Stimulated activated CD8-positive, alpha-beta memory T cell treated with anti-CD3 and anti-CD28 coated beads, Interleukin-4, amount 100 ng/mL, for 4 hours (primary cell): ENCODE measurements at places on chromosomes 6 and 20.

GRCh38 chr6:106745824-106746582, 116.6 kb downstream of the QRSL1 start:
- no peak for DNase-seq

GRCh38 chr6:96789871-96790270, 47.4 kb downstream of the GPR63 start:
- DNase-seq = no peak

GRCh38 chr6:169725125-169726048, 1.1 kb upstream of the PHF10 start:
- DNase-seq = no peak

GRCh38 chr6:131356161-131356560, 216.9 kb upstream of the ARG1 start:
- DNase-seq = no peak

DNA sequence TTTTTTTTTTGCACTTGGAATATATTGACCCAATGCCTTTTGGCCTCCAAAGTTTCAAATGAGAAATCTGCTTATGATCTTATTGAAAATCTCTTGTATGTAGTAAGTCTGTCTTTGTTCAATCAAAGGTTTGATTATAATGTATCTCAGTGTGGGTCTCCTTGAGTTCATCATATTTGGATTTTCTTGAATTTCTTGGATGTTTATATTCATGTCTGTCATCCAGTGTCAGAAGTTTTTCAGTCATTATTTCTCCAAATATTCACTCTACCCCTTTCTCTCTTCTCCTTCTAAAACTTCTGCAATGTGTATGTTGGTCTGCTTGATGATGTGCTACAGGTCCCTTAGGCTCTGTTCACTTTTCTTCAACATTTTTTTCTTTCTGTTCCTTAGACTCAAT, 95.9 kb upstream of the PTPRK start:
- DNase-seq = no peak

GRCh38 chr6:53014744-53015143, 19.7 kb upstream of the GSTA4 start:
- no peak for DNase-seq

GRCh38 chr6:57068061-57068460, 21.6 kb downstream of the KIAA1586 start:
- DNase-seq = no peak

DNA sequence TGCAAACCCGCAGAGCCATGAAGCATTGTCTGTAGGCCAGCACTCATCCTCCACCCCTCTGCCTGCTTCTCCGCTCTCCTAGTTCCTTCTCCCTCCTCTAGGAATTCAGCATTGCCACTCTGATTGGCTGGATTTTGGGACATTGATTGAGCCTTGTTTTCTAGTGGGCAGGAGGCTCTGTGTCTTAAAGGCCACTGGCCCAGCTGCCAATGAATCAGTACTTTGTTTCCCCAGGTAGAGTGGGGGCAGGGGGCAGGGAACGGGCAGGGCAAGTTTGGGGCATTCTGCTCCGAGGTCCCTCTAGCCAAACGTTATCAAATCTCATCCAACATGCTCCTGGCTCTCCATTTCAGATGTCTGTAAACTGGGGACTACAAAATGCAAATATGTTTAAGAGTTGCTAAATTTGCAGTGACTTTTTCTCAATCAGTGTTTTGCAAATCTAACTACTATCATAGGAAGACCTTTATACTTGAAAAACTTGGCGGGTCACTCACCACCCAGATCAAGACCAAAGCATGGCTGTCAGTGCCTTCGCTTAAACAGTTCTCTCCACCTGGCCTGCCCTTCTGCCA, 10.4 kb upstream of the BPI start:
- no peak for DNase-seq

DNA sequence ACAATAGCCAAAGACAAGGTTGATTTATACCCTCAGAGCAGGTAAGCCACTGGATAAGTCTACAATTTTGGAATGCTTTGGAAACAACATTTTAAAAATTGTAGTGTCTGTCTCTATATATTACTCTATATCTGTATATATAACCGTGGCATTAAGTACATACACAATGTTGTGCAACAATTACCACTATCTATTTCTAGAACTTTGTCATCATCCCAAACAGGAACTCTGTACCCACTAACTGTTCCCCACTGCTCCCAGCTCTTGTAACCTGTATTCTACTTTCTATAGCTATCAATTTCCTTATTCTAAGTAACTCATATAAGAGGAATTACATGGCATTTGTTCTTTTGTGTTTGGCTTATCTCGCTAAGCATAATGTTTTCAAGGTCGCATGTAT, 78.2 kb upstream of the ASCC3 start:
- no peak for DNase-seq

- no peak for DNase-seq
These were observed 19.5 kb upstream of the DEFB113 start for GRCh38 chr6:49988900-49989299.

- no peak for DNase-seq
These were observed 43.5 kb downstream of the GOPC start for GRCh38 chr6:117558818-117559217.

- no peak for DNase-seq
These were observed at the start of gene DEFB112 for GRCh38 chr6:50049829-50050228. Gene DEFB112 (minus strand): TSS chr6:50049929. CDS start chr6:50049869, 60 bp downstream.

- DNase-seq = no peak
These were observed 1295.6 kb upstream of the CITED2 start for GRCh38 chr6:140670021-140670420.

GRCh38 chr6:145309842-145310535, 425.3 kb downstream of the EPM2A start:
- DNase-seq = no peak

DNA sequence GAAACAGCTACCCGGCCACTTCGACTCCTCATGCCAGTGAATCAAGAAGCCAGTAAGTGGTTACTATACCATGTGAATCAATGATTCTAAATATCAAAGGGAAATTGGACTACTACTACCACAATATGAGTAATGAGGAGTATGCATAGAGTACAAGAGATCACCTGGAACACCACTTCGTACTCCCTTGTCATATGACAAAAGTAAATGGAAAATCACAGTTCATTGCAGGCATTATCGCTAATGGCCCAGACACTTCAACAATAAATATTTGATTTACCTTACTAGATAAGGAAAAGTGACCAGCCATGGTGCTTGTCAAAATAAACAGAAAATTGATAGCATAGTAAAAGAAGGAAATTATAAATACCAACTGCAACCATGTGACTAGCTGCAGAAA, 73.1 kb downstream of the BMP5 start:
- DNase-seq = no peak

DNA sequence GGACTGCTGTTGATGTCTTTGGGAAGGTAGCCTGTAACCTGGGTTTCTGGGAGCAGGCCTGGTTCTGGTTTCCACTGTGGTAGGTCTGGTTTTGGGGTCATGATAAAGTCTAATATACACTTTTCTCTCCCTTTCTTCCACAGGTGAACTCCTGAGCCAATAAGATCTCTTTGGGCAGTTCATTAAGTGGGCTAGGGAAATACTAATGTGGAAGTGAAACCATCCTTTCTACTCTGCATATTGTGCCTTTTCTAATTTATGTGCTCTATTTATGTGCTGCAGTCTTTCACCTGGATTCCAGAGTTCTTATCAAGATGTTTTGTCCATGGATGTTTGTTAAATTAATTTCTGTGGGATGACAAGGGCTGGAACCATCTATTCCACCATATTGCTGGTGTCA, 165.7 kb upstream of the PTPRK start:
- no peak for DNase-seq

DNA sequence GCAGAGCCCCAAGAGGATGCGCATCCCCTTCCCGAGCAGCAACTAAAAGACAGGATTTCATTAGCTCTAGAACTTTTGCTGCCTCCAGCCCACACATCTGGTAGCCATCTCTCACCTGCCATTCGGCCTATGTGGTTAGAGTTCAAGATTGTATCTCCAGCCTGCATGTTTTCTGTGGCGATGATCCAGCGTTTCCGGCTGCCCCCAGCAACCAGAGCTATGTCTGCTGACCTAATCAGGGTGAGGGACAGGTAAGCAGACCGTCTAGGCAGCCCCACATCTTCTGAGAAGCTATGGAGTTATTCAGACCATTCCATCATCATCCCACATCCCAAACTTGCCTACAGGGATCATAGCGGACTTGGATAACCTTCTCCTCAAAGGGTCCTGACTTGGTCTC, 2.3 kb upstream of the CUL7 start:
- no peak for DNase-seq

DNA sequence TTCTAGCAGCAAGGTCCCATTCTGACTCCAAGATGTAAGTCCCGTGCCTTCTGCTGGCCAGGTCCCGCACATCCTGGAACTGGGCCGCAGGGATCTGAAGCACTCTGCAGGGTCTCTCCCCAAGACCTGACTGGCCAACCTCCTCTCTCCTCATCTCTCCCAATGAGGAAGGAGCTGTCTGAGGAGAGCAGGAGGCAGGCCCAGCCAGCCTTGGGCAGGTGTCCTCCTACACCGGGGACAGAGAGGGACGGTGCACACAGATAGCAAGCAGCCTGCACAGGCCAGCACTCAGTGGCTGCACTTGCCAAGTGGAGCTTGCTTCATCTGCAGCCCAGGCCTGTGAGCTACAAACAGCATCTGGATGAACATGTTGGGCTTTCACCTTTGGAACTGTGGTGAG, 76.8 kb upstream of the CD93 start:
- DNase-seq = no peak

GRCh38 chr6:170067923-170068360, 222.9 kb downstream of the DLL1 start:
- no peak for DNase-seq

DNA sequence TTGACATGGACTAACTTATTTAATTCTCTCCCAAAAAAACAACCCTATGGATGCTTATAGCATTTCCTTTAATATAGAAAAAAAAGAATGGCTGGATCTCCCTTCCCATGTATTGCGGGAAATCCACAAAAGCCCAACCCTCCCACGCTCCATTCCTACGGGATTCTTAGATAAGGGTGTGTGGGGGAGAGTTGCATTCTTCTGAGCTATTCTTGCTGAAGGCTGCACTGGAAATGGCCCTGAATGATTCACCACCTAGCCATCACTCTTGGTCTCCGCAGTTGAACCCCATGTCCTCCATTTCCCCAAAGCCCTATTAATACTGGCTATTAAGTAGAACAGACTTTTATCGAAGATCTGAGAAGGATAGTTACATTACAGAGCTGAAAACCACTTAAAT, 41.9 kb upstream of the ADGRF5 start:
- DNase-seq = no peak

DNA sequence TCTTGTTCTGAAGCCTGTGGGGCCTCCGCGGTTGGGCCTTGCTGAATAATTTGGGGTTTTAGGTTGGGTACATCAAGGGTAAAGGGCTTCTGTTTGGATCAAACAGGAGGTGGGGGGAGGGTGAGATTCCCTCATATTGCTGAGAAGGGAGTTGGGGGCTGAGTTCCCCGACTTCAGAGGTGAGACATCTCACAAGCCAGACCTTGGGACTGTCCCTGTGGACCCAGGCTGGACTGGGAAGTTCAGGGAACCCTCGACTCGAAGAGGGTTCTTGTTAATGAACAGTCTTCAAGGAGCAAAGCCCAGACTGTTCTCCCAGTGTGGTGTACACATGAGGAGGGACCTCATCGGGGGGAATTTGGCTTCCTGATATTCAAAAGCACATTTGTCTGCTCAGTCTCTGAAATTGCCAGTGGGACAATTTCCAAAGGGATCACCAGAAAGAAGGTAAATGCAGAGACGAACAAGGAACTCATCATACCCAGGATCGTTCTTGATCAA, 118.5 kb downstream of the SYCP2 start:
- no peak for DNase-seq

GRCh38 chr6:6612308-6612707, 23.8 kb downstream of the LY86 start:
- no peak for DNase-seq

DNA sequence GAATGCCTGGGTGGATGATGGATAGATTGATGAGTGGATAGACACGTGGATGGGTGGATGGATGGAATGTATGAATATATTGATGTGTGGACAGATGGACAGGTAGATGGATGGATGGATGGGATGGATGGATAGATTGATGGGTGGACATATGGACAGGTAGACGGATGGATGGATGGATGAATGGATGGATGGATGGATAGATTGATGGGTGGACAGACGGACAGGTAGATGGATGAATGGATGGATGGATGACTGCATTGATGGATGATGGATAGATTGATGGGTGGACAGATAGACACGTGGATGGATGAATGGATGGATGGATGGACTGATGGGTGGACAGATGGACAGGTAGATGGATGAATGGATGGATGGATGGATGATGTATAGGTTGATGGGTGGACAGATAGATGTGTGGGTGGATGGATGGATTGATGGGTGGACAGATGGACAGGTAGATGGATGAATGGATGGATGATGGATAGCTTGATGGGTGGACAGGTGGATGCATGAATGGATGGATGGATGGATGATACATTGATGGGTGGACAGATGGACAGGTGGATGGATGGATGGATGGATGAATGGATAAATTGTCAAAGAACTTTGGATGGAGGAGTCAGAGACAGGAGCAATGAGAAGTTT, 171.4 kb upstream of the AFDN start:
- DNase-seq = no peak

- DNase-seq = no peak
These were observed 141.6 kb upstream of the EYA4 start for GRCh38 chr6:133099573-133099972.

- DNase-seq = no peak
These were observed 17.9 kb upstream of the ARMC12 start for GRCh38 chr6:35718911-35719381.

DNA sequence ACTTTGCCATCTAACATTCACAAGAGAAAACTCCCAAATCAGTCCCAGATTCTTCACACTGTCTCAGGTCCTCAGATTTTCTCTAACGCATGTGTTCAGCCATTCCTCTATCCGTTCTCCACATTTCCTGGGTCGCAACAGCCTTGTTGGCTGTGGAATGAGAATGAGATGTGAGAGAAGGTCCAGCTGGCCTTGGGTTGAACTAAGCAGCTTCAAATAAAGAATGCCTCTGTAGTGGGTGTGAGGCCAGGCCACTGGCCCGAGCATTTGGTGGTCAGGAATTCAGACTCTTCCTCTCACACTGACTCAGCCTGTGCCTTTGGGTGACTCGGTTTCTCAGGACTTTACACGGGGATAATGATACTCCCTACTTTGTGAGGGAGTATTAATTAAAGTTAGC, 73.8 kb upstream of the CCN6 start:
- no peak for DNase-seq

- DNase-seq = no peak
These were observed 369.0 kb downstream of the SYNE1 start for GRCh38 chr6:152267967-152268845.

DNA sequence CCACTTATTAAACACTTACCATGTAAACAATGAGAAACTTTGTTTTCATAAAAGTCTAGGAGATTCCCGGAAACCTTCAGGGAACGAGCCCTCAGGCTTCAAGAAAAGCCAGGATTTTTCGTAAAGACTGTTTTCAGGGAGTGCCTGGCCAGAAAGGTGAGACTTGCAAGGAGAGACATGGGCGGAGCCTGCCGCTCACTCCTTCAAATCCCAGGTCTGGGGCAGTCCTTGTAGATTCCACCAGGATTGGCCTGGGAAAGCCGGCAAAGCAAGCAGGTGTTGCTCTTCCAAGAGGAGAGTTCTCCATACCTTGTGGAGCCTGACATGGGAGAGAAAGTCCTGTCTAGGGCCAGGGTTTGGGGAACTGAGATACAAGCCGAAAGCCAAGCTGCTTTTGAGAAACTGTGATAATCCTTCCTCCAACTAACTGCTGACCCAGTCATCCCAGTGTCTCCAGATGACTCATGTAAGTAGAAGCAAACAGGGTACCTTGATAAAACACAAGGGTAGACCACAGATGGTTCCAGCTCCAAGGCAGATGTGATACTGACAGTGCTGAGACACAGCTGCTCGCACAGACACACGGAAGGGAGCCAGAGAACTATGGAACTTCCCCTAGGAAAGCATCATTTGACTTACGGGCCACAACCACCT, 69.4 kb upstream of the NAA20 start:
- no peak for DNase-seq

GRCh38 chr6:73566954-73567591, 46.2 kb upstream of the EEF1A1 start:
- no peak for DNase-seq
